ENCODE measurements at places on chromosomes 3 and 15.

GRCh38 chr3:176119826-176120225 lies 1077.5 kb downstream of the TBL1XR1 start:
- no peak for DNase-seq

DNA sequence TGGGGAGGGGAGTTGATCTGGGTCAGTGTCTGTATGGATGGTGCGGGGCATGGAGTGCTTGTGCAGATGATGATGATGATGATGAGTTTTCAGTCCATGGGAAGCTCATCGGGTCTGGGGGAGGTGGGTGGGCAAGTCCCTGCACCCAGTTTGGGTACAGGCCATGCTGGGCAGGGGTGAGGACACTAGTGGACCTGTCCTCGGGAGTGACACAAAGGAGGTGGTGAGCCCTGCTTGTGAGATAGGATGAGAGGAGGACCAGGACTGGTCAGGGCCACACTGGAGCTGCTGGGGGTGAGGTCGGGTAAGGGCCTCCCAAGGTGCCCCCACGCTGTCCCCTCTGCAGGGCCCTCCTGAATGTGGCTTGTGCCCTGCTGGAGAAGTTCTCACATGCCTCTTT lies 177.9 kb downstream of the APBA2 start:
- no peak for DNase-seq

GRCh38 chr3:132723024-132723950 lies 1.1 kb upstream of the NPHP3 start:
- no peak for DNase-seq

DNA sequence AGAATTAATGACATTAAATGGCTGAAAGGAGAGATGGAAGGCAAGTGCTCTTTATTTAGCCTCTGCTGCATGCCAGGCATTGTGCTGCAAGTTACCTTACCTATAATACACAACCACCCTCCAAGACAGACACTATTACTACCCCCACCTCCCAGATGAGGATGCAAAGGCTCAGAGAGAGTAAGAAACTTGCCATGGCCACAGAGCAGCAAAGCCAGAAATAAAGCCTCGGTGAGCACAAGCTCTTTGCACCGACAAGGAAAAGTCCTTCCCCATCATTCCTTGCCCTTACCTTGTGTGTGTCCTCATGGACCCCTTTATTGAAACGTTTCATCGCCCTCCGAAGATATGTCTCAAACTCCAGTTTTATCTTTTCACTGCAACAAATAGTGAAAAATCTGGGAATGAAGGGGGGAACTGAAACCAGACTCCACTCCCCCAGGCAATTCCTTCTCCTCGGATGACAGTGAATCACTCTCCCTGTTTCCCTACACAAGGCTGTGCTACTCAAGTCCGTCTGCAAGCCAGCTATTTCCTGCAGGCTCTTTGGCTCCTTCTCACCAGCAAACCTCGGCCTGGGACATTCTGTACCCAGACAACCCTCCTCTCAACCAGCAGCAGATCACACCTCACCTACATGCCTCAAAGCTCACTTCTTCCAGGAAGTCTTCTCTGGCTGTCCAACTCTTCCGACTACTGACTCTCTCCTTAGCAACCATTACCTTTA lies 11.4 kb downstream of the XPC start:
- no peak for DNase-seq

GRCh38 chr3:13716540-13717221 lies 163.2 kb downstream of the WNT7A start:
- no peak for DNase-seq

GRCh38 chr3:115704661-115705338 lies 81.5 kb downstream of the GAP43 start:
- DNase-seq = no peak

DNA sequence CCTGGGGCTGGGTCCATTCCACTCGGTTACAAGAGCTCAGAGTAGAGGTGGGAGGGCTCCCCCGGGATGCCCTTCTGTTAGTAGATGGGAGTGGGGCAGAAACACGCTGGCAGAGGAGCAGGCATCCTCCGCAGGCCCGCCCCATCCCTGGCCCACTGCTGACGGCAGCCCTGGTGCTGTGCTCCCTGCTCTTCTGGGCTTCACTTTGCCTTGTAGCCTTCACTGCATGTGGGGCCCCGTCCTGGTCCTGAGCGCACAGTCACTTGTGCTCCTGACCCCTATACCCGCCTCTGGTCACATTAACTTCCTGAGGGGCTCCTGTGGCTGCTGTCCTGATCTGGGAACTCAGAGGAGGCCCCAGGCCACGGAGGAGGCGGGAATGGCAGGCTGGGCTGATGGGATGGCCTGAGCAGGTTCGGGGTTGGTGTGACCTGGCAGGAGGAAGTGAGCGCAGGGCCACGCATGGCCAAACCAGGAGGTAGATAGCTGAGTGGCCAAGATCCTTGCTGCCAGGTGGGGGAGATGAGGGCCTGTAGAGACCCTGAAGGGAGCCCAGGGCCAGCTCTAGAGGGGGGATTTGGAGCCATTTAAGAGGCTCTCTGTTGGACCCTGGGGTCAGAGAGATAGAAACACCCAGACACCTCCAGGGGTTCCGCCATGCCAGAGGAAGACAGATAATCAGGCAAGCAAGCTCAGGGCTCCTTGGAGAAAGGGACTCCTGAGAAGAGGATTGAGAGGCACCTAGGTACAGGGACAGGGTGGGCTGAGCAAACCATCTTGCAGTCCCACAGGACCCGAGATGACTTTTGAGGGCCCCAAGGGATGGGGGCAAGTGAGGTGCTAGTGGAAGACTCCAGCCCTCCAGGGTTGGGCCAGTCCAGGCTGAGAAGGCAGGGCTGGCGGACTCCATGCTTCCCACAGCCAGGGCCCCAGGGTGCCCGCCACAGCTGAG lies 92.2 kb upstream of the PRR23E start:
- no peak for DNase-seq

GRCh38 chr3:170734735-170735065 lies 135.3 kb downstream of the RPL22L1 start:
- no peak for DNase-seq

DNA sequence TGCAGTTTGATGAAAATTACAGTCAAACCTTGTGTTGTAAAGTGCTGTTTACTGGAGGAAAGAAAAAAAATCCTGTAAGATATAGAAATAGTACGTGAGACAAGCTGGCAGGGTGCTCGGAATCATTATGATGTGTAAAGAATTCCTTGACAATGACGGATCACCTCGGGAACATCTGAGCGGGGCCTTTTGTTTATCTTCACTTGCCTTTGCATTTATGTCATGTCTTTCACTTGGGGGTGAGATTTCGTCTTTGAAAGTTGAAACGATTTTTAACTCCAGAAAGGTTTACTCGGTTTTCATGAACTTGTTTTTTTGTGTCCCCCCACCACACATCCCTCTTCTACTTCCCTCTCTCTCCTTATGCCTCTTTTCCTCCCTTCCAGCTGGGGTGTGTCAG lies 128.3 kb upstream of the VEPH1 start:
- no peak for DNase-seq

GRCh38 chr3:193921465-193921864 lies 214.5 kb upstream of the HES1 start:
- no peak for DNase-seq

DNA sequence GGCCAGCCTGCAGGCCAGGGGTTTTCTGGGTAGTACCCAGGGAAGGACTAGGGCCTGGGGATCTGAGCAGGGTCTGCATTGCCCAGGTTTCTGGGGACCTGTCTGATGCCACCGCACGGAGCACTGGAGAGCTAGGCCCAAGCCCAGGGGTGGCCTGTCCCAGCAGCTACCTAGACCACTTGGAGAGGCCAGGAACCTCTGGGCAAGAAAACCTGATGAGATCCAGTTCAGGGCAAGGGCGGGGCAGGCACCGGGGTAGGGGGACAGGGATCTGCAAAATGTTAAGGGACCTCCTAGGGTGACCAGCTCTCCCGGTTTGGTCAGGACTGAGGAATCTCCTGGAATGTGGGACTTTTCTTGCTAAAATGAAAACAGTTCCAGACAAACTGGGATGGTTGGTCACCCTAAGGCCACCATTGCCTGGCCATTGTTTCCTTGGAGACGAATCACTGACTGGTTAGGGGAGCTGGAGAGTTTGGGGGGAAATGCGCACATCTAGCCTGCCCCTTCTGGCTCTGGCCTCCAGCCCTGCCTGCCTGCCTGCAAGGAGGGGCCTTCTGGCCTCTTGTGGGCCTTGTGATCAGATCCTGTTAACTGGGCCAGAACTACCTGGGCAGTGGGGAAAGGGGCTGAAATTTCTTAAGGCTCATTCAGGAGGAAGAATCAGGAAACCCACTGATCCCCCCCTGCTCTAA lies 117.4 kb upstream of the TLE3 start:
- no peak for DNase-seq

- no peak for DNase-seq
Measured at GRCh38 chr3:180959691-180960090, 29.8 kb downstream of the DNAJC19 start.

GRCh38 chr3:87006844-87007439 lies 16.0 kb upstream of the VGLL3 start:
- no peak for DNase-seq

- DNase-seq = no peak
Measured at GRCh38 chr3:71402911-71403310, 180.6 kb downstream of the FOXP1 start.

DNA sequence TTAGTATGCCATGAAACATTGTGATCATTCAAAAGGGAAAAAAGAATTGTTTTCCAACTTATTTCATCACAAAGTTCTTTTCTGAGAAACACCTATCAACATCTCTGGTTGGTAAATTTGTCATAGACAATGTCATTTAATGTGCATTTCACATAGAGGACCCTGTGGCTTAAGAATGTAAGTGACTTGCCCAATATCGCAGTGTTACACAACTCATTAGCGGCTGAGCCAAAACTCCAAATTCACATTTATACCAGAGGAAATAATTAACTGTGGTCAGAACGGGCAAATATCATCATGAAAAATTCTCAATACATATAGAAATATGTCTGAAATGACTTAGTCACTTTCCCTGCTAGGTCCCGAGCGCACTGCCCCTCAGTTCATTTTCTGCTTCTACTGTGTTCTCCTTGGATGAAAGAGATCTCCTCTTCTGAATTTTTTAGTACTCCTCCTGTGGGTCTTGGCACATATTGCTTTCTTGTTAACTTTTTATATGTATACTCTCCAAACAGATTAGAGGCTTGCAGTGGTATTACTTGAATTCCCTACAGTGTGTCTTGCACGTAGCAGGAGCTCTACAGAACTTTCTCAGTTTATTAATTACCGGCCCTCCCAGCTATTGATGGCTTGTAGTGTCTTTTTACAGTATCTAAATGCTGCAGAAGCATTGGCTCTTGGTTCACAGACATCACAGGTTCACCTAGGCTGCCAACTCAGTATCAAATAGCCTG lies 33.1 kb downstream of the PTX3 start:
- no peak for DNase-seq

GRCh38 chr15:94968133-94968532 lies 736.8 kb downstream of the MCTP2 start:
- DNase-seq = no peak

DNA sequence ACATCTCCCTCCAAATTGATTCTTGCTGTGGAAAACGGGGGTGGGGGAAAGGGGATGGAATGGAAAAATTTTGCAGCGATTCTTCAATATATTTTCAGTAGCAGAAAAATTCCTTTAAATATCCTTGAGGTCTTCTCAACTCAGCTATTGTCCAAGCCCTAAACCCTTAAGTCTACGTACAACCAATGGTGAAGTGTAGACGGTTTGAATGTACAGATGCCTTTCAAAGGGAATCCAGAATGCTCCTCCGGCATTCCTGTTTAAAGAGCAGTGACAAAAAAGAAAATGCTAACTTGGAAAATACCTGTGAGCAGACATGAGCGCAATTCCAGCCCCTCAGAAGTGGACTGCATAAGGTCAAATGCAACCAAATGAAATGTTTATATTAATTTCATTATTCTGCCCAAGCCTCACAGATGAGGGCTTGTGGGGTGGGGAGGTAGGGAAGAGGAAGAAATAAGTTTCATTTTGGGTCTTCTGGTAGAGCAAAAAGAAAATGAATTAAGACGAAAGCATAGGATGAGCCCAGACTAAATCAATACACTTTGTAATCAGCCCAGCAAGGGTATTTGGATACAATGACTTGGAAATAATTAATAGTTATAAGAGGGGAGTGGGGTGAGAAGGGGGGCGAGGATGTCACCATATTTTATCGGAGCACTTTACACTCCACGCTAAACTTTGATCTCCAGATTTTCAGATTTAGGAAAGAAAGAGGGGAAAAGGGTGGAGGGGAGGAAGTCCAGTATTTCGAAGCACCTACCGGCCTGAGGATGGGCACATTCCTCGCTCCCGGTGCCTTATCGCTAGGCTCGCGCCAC lies 2.7 kb downstream of the FOXP1 start:
- no peak for DNase-seq

GRCh38 chr3:194387276-194387675 lies 11.8 kb downstream of the GP5 start:
- no peak for DNase-seq

- no peak for DNase-seq
Measured at GRCh38 chr3:78926523-78926922, 841.3 kb downstream of the ROBO1 start.

DNA sequence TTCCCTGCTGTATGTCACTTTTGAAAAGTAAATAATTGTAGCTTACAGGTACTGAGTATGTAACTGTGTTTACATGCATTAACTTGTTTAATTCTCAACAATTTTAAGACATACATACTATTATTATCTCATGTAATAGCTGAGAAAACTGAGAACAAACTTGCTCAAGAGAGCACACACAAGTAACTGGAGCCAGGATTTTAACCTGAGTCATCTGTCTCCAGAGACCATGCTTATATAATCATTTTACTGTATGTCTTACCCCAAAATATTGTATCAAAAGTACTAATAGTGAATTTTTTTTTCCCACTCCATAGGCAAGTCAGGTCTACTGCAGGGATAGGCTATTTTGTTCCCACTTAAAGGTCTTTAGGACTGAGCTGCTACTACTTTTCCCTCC lies 95.4 kb downstream of the FEZF2 start:
- DNase-seq = no peak
